ENCODE measurements at places on chromosomes 1 and 21. TPM values are rescaled to one million over a fixed set of nuclear protein-coding genes. Genes with fewer than 3 reads are reported as not detected.

The RHEX gene
- total RNA-seq = not detected

The LAD1 gene
- total RNA-seq = not detected

The LAX1 gene
- total RNA-seq = 21.7 TPM

The C8A gene
- not detected for total RNA-seq

The SLC35F3 gene
- total RNA-seq = 8.3 TPM

The TMEM51 gene
- not detected for total RNA-seq

The LRRC53 gene
- total RNA-seq = not detected

The PTPN22 gene
- 73.3 TPM for total RNA-seq

The TXNIP gene
- 62.8 TPM for total RNA-seq

The PGD gene
- total RNA-seq = 131 TPM

The PDZK1 gene
- 0.21 TPM for total RNA-seq

The PCP4 gene
- not detected for total RNA-seq

The CCDC185 gene
- not detected for total RNA-seq

The FAM177B gene
- total RNA-seq = not detected

The SAMD11 gene
- not detected for total RNA-seq

The CXADR gene
- total RNA-seq = 0.63 TPM

The LCE1B gene
- not detected for total RNA-seq

The LRRC38 gene
- not detected for total RNA-seq

The ENAH gene
- 1.1 TPM for total RNA-seq

The ZFP69 gene
- total RNA-seq = 3.5 TPM

The TP73 gene
- total RNA-seq = 0.84 TPM

The EFNA4 gene
- 3.4 TPM for total RNA-seq

The COL11A1 gene
- total RNA-seq = not detected

The FCGR1A gene
- not detected for total RNA-seq

The GRHL3 gene
- not detected for total RNA-seq

The FCN3 gene
- total RNA-seq = not detected

The PCSK9 gene
- total RNA-seq = not detected

The OR2T12 gene
- total RNA-seq = not detected

The KLHDC7A gene
- total RNA-seq = not detected

The PLPPR5 gene
- total RNA-seq = not detected

The SPRR5 gene
- not detected for total RNA-seq

The HPCAL4 gene
- 0.74 TPM for total RNA-seq

The AADACL3 gene
- not detected for total RNA-seq

The SYDE2 gene
- total RNA-seq = 4.4 TPM

The CA6 gene
- total RNA-seq = 2.5 TPM

The CELA2A gene
- total RNA-seq = not detected

The MPL gene
- total RNA-seq = not detected

The S100A7A gene
- total RNA-seq = not detected

The ZC3H11A gene
- total RNA-seq = 87.8 TPM

The CLEC20A gene
- not detected for total RNA-seq

The CFHR3 gene
- not detected for total RNA-seq

The RNU1-1 gene
- 907 TPM for total RNA-seq

The CLK2 gene
- 82.7 TPM for total RNA-seq

The REG4 gene
- total RNA-seq = 3.6 TPM

Data from activated CD8-positive, alpha-beta memory T cell treated with anti-CD3 and anti-CD28 coated beads for 36 hours (primary cell).